CD4-positive, alpha-beta T cell treated with Interleukin-2 at 100 ng/mL for 4 hours (primary cell): ENCODE measurements at places on chromosomes 2 and 18.

DNA sequence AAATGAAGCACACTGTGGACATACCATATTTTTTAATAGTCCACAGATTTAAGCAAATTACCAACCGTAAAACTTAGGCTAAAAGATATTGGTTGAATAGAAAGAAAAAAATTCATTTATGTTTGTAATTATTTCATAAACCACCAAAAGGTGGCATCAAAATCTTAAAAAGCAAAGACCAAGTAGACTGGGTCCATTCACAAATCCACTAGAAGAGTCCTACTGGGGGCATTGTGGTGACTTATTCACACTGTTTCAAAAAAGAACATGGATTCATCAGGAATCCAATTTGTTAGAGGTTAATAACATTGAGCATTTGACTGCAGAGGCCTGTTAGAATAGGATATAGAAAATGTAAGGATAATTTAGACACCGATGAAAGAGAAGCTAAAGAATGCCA lies 194.9 kb upstream of the KYNU start:
- DNase-seq: no peak

DNA sequence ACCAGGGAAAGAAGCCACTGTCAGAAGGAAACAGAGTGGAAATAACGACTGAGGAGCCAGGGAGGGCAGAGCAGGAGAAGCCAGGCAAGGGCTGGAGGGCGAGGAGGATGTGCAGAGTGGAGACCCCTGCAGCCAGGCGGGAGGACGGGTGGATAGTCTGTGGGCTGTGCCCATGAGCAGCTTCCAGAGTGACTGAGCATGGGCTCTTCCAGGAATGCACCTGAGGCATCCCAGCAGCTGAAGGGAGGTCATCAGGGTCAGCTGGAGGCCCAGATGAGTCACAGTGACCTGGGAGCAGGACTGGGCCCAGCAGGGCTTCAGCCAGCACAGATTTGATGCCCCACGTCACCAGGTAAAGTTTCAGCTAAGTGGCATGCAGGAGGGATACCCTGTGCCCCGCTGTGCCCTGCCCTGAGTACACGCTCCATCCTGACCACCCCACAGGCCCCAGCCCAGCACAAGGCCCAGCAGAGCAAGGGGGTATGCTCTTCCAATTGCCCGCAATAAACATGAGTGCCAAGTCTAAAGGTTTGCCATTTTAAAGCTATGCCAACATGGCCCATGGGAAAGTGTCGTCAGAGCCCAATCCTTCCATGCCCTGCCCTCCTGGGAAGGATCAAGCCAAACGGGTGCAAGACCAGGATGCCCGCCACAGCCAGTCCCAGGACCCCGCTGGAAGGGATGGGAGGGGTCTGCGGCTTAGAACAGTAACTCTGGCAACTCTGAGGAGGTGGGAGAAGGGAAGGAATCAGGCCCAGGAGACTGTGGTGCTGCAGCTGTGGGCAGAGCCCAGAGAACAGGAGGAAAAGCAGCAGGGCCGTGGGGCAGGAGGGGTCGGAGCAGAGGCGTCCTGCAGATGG lies 85.7 kb downstream of the SEPTIN10 start:
- DNase-seq: no peak

- DNase-seq: no peak
Measured at GRCh38 chr2:141633132-141633531, 497.7 kb downstream of the LRP1B start.

- no peak for DNase-seq
Measured at GRCh38 chr18:58390399-58390798, 238.5 kb downstream of the ALPK2 start.

GRCh38 chr2:20668451-20668850 lies 1.5 kb downstream of the GDF7 start:
- DNase-seq: no peak

DNA sequence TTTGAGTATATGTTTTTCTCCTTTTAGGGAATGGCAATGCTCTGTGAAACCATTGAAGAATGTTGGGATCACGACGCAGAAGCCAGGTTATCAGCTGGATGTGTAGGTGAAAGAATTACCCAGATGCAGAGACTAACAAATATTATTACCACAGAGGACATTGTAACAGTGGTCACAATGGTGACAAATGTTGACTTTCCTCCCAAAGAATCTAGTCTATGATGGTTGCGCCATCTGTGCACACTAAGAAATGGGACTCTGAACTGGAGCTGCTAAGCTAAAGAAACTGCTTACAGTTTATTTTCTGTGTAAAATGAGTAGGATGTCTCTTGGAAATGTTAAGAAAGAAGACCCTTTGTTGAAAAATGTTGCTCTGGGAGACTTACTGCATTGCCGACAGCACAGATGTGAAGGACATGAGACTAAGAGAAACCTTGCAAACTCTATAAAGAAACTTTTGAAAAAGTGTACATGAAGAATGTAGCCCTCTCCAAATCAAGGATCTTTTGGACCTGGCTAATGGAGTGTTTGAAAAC lies 82.3 kb downstream of the ACVR2A start:
- no peak for DNase-seq

- DNase-seq: peak; percentile 1
Measured at GRCh38 chr18:74082742-74083556, 64.7 kb downstream of the FBXO15 start.

DNA sequence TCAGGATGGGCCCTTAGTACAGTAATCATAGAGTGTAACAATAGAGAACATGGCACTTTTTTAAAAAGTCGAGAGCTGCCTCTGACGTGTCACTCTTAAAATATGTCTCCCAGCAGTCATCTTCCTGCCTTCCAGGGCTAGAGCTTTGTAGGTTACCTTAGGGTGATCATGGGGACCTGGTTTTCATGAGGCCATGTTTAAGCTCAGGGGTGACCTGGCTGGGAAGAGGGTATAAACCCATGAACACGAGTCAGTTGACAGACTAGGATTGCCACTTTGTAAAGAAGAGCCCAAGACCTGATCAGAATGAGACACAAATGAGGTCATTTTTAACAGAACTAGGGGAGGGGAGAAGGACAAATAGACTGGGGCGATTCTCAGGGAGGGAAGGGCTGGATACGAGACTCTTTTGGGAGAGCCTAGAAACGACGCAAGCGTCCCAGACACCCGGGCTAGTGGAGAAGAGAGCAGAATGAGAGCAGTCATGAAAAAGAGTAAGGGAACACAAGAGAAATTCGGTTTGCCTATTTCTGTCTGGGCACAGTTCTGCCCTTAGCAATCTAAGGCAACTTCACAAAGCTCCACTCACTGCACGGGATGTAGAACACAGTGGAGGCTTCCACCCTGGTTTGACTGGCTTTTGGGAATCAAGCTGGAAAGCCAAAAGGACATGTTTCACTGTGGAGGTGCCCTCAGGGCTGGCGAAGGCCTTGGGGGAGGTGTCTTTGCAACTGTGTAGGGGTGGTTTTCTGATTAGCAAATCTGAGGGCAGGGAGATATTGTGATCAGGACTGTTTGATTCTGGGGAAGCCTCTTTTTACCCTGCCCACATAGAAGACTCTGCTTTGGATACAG lies 1.8 kb upstream of the RAB31 start:
- no peak for DNase-seq

- DNase-seq: no peak
Measured at GRCh38 chr2:55459714-55460274, 40.1 kb upstream of the CCDC88A start.

DNA sequence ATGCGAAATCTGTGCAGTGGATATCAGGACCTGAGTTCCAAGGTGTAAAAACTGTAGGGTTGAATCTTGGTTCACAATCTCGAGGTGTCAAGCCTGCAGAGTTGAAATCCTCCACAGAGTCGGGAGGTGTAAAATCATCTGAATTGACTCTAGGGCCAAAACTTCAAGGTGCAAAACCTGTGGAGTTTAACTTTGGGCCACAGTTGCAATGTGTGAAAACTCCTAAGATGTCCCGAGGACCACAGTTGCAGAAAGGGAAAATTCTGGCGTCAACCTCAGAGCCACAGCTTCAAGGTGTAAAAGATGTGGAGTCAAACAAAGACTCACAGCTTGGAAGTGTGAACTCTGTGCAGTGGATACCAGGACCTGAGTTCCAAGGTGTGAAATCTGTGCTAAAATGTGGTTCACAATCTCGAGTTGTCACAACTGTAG lies 9.8 kb upstream of the ZNF512 start:
- no peak for DNase-seq

DNA sequence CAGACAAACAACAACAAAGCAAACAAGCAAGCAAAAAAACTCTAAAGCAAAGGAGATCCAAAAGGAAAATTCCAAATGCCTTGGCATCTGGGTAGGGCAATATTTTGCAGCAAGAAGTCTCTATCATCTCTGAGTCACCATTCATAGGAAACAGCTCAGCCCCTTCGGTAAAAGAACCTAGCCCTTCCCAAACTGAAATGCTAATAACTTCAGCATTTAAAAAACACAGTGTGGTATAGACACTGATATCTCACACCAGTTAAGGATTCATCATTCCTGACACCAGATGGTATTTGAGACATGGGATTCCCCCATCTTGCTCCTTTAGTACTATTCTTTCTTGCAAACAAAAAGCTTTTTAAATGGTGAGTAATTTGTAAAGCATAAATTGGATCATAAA lies 491.8 kb downstream of the TXNL1 start:
- DNase-seq: no peak

GRCh38 chr18:48801728-48802542 lies 148.8 kb downstream of the SMAD7 start:
- no peak for DNase-seq

DNA sequence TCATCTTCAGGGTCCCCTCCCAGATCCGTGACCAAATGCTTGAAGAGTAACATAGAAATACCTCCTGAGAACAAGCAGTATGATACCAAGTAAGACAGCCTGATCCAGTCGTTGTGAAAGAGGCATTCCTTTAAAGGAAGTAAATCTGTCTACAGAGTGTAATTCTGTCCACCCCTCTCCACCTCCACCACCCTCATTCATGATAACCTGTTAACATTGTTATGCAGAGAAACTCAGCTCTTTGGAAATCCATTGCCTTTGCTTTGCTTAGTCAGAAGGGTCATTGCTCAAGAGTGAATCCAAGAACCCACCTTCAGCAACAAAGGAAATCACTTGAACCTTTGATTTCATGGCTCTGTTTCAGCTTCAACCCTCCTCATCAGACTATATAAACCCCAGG lies 155.6 kb downstream of the CYP26B1 start:
- DNase-seq: no peak

DNA sequence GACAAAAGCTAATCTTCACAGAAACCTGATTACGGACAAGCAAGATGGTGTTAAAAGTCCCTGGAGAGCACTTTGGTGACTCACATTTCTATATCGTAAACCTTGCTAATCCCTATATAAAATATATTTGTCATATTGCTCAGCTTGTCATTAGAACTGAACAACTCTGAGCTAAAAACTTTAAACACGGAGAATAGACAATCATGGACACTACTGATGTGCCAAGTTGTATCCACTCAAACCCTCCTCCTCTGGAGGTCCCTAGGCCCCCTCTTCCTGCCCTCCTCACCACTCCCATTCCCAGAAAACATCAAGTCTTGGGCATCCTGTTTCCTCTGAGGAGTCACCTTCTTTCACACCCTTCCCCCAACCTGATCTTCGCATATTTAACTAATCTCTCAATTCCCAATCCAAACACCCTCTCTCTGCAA lies 138.7 kb upstream of the PID1 start:
- DNase-seq: no peak

GRCh38 chr2:62455957-62456692 lies 49.9 kb downstream of the TMEM17 start:
- DNase-seq: no peak

GRCh38 chr18:3722649-3723433 lies 272.9 kb downstream of the TGIF1 start:
- DNase-seq: no peak

GRCh38 chr18:62521082-62521481 lies 1.7 kb upstream of the ZCCHC2 start:
- no peak for DNase-seq

DNA sequence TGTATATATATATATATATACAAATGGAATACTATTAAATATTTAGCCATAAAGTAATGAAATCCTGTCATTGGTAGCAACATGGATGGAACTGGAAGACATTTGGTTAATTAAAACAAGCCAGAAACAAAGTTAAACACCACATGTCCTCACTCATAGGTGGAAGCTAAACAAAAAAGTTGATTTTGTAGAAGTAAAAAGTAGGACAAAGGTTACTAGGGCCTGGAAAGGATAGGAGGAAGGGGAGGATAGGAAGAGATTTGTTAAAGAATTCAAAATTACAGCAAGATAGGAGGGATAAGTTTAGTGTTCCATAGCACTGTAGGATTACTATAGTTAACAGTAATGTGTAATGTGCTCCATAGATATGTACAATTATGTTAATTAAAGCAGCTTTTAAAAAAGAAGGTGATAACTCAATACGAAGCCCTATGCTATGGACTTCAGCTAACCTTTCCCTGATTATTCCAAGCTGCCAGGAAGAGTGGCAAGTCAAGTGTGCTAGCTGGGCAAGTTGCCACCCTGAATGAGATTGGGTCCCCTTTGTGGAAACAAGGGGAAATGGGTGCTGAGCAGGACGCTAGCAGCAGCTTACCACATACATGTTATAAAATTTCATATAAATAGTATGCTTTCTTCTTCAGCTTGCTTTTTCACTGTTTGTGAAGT lies 12.3 kb downstream of the MERTK start:
- no peak for DNase-seq

DNA sequence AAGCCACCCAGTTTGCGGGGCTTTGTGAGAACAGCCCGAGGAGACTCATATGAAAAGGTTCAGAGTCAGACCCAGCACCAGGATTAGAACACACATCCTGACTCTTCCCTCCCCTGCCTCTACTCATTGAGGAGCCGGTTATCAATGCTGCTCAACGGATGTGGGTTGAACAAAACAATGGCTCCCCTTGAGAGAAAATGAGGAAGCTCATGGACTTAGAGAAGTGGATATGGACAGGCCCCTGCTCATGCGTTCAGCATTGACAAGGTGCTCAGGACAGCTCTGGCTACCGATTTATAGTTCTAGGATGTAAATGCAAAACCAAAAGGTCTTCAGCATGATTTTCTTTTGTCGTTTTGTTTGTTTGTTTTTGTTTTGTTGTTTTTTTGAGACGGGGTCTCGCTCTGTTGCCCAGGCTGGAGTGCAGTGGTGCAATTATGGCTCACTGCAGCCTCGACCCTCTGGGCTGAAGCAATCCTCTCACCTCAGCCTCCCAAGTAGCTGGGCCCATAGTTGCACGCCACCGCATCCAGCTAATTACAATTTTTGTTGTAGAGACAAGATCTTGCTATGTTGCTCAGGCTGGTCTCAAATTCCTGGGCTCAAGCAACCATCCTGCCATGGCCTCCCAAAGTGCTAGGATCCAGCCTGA lies 32.0 kb upstream of the AGAP1 start:
- no peak for DNase-seq

DNA sequence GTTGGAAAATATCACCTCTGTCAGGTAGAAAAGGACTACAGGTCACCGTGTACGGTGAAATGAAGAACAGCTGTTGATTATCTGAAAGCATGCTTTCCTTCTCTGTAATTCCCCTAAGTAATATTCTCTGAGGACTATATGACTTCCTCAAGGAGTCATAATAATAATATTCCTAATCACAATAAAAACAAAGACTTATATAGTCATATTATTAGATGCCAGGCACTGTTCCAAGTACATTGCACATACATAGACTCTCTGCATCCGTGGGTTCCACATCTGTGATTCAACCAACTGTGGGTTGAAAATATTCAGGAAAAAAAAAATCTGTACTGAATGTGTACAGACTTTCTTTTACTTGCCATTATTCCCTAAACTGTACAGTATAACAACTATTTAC lies 512.4 kb upstream of the ID2 start:
- DNase-seq: no peak
